ENCODE measurements at places on chromosomes 4 and X.
A peak's percentile ranks its signal among the peaks of the same experiment; 100 is the strongest.

DNA sequence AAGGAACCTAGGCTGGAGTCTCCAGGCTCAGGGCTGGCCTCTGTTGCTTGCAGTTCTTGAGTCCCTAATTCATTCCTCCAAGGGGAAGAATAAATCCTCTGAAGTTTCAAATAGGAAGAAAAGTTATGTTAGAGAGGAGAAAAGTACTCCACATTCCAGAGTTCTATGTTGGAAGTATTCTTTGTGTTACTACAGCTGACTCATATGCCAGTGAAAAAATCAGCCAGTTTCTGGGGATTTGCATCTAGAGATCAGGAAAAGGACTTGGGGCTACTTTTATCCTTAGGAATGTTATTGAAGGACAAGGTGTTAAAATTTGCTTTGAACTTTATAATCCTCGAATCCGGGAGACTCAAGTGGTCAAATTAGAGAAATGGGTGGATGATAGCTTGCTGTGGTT, 11.7 kb upstream of the NUDT9 start:
- DNase-seq = no peak
- no peak overlapping the region for H3K4me3 ChIP-seq
- peaks cover 20% of the 10 kb centered on the region for H3K27me3 ChIP-seq
- peaks cover 17% of the 10 kb centered on the region for H3K4me1 ChIP-seq
- no peaks in the 10 kb centered on the region for H3K36me3 ChIP-seq

GRCh38 chr4:85370400-85371032, 104.4 kb upstream of the ARHGAP24 start:
- H3K36me3 ChIP-seq = no peaks in the 10 kb centered on the region
- no peaks in the 10 kb centered on the region for H3K27me3 ChIP-seq
- no peak overlapping the region for H3K4me3 ChIP-seq
- no peak for DNase-seq

GRCh38 chr4:28254003-28254402, 1393.4 kb downstream of the STIM2 start:
- no peak overlapping the region for H3K27ac ChIP-seq
- DNase-seq = no peak
- H3K4me1 ChIP-seq = no peaks in the 10 kb centered on the region
- H3K27me3 ChIP-seq = no peaks in the 10 kb centered on the region
- no peaks in the 10 kb centered on the region for H3K36me3 ChIP-seq

DNA sequence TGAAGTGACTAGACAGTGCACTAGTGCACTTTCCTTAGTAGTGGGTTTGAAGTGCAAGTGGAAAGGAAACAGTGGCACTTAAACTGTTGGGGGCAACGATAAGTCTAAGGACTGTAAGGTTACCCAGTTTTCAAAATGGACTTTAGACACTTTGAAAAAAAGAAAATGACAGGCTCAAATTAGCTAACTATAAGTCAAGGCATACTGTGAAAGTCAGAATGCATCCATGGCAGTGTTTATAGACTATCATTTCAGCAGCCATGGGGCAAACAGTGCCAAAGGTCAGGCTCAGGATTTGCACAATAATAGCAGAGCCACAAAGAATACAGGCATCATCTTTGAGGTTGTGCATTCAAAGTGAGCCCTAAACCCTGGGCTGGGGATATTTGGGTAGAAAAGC, 104.4 kb downstream of the CXCL13 start:
- peaks cover 30% of the 10 kb centered on the region for H3K36me3 ChIP-seq
- peaks cover 10% of the 10 kb centered on the region for H3K4me1 ChIP-seq
- no peaks in the 10 kb centered on the region for H3K27me3 ChIP-seq
- no peak overlapping the region for H3K27ac ChIP-seq

GRCh38 chrX:154348646-154349358, 25.6 kb downstream of the FLNA start:
- no peak overlapping the region for H3K4me3 ChIP-seq
- no peak for DNase-seq
- H3K27ac ChIP-seq = peak overlapping the region; percentile 66
- peaks cover 57% of the 10 kb centered on the region for H3K36me3 ChIP-seq
- H3K27me3 ChIP-seq = no peaks in the 10 kb centered on the region
- peaks cover 55% of the 10 kb centered on the region for H3K4me1 ChIP-seq

- H3K4me1 ChIP-seq = peaks cover 12% of the 10 kb centered on the region
- no peak overlapping the region for H3K4me3 ChIP-seq
- H3K27ac ChIP-seq = no peak overlapping the region
These were observed 32.4 kb upstream of the CCNG2 start for GRCh38 chr4:77124576-77124975.
